ENCODE measurements at places on chromosomes 5 and 9.

DNA sequence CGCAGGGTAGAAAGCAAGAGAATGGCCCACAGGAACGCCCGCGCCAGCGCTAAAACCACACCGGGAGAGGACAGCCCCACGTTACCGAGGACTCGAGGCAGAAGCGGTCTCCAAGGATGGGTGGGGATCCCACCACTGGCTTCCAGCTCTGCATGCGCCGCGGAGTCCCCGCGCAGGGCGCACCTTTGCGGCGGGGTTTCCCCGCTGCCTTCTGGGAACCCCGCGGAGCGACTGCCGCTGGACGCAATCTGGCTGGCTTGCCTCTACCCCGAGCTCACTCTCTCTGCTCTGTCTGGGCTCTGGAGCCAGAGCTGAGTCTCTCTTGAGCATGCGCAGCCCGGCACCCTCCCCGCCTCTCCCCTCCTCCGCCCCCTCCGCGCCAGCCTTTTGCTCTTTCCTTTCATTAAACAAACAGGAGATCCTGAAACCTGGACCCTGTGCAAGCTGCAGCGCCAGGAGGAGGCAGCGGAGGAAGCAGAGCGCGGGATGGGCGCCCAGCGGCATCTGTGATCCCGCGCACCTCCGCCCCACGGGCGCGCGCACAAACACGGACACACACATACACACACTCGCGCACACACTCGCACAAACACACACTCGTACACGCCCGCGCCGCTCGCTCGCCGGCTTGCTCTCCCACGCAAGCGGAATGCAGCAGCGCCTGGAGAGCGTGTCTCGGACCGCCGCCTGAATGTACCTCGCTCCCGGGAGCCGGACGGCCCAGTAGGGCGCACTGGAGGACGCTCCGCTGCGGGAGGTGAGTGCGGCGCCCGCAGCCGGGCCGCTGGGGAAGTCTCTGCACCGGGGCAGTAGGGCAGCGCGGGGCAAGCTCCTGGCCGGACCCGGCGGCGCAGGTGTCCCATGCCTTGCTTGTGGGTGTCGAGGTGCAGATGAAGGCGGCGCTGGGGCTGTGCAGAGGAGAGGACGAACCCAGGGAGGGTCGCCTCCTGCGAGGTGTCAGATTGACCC is at the start of gene PLPPR1:
Gene PLPPR1, plus strand, starts transcription at position 382 of the 969 bp plus-strand sequence.
- DNase-seq, result no peak

DNA sequence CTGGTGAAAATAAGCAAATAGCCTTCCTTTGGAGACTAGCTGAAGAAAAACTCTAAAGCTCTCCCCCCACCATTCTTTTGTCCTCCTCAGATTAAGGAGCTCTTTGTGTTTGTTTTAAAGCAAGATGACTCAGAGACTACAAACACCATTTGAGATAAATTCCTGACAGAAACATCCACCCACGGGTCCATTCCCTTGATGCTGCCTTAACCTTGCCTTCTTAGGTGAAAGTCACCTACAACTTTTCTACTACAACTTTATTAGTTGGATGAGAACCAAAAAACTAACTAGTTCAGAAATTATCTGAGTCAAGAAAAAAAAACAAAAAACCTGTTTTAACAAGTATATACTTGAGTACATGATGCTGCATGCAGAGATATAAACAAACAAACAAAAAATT is 831.1 kb downstream of the NR2F1-AS1 start:
- DNase-seq, result no peak

GRCh38 chr5:53167836-53168235 is 58.3 kb upstream of the MOCS2 start:
- DNase-seq, result no peak

DNA sequence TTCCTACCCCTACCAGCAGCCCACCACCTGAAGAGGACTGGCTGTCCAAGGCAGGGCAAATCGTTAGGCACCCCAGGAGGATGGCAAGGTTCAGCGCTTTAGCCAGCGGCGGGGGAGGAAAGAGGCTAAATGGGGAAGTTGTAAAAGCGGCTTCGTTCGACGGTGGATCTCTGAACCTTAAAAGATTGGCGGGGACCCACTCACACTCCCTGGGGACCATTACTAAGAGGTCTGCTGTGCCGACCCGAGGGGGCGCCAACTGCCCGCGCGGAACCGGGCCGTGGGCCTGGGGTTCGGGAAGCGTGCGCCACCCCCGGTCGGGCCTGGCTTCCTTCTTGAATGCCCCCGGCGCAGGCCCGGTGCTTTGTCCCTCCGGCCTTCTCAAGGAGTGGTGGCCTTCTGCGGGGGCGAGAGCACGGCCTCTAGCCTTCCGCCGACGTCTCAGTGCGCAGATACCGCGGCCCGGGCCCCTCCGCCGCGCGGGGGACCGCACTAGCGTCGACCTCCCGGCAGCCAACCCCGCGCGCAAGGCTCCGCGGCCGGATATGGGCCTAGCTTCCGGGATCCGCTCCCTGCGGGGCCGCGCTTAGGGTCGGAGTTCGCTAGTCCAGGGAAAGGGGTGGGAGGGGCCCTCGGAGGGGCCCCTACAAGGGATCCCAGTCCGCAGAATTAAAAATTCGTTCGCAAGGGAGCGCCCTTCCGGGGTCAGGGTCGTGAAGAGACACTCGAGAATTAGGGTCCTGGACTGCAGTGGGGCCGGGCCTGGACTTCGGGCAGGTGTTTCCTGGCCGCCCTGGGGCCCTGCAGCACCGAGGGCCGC is 10.5 kb downstream of the NR2F1-AS1 start:
- DNase-seq, result no peak

GRCh38 chr5:162956570-162956969 is 480.8 kb upstream of the CCNG1 start:
- DNase-seq, result no peak

DNA sequence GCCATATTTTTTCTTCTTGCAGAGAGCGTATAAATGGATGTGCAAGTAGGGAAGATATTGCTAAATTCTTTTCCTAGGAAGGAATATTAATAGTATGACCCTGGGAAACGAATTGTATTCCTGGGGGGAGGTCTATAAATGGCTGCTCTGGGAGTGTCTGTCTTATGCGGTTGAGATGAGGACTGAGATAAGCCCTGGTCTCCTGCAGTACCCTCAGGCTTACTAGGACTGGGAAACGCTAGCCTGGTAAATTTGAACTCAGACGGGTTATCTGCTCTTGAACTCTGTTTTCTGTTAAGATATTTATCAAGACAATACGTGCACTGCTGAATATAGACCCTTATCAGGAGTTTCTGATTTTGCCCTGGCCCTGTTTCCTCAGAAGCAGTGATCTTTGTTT is 1126.4 kb upstream of the C9orf72 start:
- DNase-seq, result no peak

DNA sequence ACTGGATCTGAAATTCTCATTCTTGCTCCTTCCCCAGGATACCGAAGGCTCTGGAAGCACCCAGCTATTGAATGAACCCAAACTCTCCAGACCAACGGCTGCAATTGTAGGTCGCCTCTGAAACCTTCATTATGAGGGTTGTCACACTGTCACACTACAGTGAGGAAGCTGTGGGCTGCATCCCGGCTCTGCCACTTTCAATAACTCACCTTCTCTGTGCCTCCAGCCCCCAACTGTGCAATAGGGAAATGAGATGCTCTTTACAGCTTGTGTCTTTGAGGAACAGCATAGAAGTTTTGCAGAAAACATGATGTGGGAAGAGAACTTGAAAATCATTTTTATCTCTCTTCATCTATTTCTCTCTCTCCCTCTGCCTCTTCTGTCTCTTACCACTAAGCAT is 69.6 kb upstream of the TGFBR1 start:
- no peak for DNase-seq

- no peak for DNase-seq
Measured at GRCh38 chr9:116423149-116423548, 264.0 kb upstream of the TRIM32 start.

GRCh38 chr9:74500584-74500924 is 3.4 kb downstream of the RORB start:
- DNase-seq, result no peak

- no peak for DNase-seq
Measured at GRCh38 chr5:168159425-168159824, 132.0 kb upstream of the WWC1 start.

- no peak for DNase-seq
Measured at GRCh38 chr9:134698587-134699342, 57.2 kb downstream of the COL5A1 start.

DNA sequence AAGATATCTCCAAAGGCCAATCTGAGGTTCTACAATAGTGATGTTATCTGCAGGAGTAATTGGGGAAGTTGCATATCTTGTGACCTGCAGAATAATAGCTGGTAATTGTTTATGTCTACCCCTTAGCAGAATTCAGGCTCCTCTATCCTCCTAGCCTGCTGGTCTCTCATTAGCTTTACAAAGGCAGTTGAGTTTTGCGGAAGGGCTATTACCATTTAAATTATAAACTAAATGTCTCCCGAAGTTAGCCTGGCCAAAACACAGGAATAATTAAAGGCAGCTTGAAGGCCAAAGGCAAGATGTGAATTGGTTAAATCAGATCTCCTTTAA is 168.7 kb downstream of the TTC39B start:
- DNase-seq, result no peak

GRCh38 chr9:6545017-6545691 is 100.4 kb downstream of the GLDC start:
- DNase-seq, result no peak

GRCh38 chr5:133114933-133115310 is 63.1 kb downstream of the HSPA4 start:
- no peak for DNase-seq

DNA sequence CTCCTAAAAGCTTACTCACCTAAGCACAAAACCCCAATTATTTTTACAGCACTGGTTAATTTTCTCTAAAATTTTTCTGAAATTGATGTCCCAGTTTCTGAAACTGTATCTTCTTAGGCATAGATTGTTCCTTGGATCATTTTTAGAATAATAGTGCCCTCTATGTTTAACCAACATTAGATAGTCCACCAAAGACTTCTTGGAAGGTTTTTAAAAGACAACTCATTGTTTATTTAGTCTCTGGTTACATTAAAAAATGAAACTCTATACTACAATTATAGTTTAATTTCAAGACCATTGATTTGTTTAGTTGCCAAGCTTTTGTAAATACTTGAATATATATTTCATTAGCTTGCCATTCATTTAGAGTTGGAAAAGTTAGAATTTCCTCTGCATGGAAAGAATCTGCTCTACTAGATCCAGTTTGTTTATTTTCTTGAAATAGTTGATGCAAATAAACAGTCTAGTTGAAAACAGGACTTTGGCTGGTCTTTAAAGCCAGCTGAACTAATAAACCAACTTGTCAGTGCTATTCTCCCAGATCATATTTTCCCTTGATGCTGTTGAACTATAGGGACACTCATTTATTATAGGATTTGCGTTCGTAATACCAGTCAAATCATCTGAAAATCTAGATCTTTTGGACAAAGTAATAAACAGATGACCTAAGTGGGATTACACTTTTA is 990.5 kb downstream of the TLE1 start:
- DNase-seq, result no peak

GRCh38 chr9:124124729-124125650 is 113.4 kb downstream of the LHX2 start:
- DNase-seq, result no peak

- DNase-seq, result no peak
Measured at GRCh38 chr9:8845808-8846207, 1046.2 kb upstream of the DMAC1 start.

DNA sequence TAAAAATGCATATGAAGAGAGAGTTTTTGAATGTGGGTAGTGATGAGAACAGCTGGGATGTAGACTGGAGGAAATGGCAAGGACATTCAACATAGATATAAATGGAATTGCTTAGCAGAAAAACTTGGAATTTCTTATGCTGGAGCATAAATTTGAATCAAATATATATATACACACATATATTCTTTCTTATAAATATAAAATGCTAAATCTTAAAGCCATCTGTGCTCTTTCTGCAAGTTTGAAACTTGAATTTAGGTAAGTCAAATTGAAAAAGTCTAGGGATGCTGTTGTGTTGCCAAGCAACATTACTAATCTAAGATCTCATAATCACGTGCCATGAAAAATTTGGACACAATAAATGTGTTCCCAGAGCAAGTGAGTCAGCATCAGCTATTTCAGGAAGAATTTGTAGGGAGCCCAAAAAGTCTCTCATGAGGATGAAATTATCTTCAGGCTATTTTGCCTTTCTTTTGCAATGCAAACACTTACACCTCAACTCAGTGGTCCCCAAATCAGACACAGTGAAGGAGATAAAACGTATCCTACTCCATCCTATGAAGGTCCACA is 58.4 kb upstream of the ALDH1A1 start:
- no peak for DNase-seq

DNA sequence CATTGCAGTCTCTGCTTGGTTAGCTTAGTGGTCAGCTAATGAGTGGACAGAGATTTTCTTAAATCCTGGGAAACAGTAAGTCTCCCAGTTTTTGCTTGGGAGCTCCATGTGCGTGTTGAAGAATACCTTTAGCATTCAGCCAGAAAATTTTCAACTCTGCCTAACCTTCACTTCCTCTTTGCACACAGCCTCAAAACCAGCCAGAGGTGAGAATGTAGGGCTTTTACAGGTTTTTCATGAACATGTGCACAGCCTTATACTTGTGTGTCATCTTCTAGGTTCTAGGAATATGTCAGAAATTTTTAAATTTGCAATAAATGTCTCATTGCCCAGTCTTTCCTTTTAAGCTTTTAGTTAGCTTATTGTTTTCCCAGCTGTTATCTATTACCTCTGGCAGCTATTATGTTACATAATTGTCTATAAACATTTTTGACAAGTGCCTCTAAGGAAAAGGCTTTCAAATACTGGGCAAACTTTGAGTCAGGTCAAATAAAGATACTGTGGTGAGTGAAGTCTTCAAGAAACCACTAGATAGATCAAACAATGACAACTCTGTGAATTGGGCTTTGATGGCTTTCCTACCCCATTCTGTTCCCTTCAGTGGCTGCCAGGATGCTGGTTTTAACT is 12.7 kb downstream of the ADGRV1 start:
- DNase-seq, result no peak

DNA sequence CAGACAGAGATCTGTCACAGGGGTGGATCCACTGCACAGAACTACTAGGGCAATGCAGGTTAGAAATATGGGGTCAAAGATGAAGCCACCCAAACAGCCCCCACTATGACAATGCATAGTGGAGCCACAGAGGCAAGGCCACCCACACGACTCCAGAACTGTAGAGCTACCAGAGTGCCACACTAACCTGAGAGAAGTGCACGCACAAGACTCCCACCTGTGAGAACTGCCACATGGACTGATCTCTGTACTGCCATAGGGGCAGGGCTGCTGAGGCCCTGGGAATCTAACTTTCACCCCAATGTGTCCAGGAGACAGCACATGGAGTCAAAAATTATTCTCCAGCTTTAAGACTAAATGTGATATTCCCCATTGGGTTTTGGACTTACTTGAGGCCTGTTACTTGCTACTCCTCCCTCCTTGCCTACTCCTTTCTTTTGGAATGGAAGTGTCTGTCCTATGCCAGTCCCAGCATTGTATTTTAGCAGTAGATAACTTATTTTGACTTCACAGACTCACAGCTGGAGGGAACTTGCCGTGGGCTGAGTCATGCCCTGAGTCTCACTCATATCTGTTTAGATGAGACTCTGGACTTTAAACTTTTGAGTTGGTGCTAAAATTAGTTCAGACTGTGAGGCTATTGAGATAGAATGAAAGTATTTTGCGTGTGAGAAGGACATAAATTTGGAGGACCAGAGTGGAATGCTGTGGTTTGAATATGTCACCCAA is 853.3 kb downstream of the MAT2B start:
- no peak for DNase-seq

- no peak for DNase-seq
Measured at GRCh38 chr5:150659360-150660107, 1.5 kb upstream of the MYOZ3 start.
